ENCODE measurements at places on chromosomes 3 and 15. TPM values are rescaled to one million over a fixed set of nuclear protein-coding genes. Genes with fewer than 3 reads are reported as not detected.

DNA sequence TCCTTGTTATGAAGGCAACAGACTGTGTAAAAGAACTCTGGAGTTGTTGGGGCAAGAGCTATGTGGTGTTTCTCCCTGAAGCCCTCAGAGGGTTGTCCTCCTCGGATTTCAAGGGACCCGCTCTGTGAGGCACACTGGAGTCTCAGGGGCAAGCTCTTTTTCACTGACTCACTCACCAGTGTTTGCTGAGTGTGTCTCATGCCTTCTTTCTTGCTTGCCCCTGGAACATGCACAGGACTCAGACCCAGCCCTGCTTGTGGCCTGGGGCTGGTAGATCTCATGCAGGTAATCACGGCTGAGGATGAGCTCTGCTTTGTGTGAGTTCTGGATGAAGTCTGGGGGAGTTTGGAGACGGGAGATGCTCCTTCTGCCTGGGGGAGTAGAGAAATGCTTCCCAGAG, 93.7 kb downstream of the CACNA1D start:
- DNase-seq, result no peak

RBM6 gene
- 19.2 TPM for total RNA-seq

DNA sequence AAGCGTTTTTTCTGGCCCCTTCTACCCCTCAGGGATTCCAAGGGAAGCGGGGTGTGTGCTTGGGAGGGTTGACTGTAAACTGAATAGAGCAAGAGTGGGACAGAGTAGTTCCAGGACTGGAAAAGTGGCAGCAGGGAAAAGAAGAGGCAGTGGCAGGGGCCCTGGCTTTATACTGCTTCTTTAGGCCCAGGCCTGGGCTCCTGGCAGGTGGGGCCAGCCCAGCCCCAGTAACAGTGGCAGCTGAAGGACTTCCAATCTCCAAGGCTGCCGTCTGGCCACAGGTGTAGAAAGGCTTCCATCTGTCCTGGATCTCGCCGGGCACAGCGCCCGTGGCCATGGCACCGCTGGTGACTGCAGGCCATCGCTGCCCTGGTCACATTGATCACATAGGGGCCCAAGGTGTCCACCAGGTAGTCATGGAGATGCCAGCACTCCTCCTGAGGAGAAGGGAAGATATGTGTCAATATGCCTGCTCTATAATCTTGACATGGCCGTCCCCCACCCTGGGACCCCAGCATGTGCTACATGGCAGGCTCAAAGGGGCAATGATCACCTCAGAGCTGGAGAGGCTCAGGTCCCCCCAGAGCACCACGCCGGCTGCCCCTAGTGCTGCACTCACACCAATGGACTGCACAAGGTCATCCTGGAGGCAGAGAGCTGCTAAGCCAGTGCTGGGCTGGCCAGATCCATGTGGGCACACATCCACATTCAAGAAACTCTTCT, 1.0 kb upstream of the IFRD2 start:
- no peak for DNase-seq

DNA sequence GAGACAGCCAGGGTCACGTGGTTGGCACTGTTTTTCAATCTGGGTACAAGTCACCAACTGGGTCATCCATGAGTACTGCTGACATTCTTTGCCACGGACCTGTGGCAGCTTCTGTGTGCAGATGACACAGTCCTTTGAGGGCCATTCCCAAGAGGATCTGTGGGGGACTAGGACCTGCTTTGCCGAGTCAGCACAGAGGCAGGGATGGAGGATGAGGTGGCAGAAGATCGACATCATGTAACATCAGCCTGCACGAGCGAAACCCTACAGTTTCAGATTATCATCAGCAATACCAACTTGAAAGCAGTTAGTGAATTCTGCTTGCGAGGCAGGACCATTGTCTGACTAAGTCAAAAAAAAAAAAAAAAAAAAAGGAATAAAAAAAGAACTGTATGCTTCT, 227.7 kb downstream of the FOXP1 start:
- no peak for DNase-seq

DNA sequence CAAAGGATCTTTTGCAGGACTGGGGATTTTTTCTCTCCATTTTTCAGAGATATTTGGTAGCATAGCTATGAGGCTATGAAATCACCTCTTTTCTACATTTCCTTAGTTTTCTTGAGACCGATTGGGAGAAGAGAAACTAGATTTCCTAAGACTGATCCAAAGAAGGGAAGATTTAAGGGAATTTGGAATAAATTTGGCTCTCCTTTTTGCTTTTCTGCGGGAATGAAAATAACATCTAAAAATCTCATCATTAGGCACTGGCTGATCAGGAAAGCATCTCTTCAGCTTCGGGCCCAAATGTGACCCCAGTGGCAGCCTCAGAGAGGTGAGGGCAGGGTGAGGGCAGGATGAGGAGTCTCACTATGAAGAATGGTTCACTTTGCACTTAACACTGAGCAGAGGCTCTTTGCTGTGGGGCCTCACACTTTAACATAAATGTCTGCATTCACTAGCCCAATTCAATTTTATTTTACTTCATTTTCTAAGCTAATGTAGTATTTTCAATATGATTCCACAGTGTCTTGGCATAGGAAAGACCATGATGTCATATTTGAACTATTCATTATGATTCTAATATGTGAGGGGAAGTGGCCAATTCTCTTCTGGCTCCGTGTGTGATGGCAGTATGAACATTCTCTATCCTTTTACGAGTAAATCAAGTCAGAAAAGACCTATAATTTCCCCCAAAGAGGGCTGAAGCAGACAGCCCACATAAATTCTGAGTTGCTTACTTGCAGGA, 193.2 kb downstream of the MEX3B start:
- no peak for DNase-seq

- peak; percentile 82 for DNase-seq
Measured at GRCh38 chr15:96353930-96354730, 23.6 kb downstream of the NR2F2 start.

ISLR2 gene
- total RNA-seq, result under 0.01 TPM

GP9 gene
- total RNA-seq, result not detected

CFAP91 gene
- 0.22 TPM for total RNA-seq

GRCh38 chr15:81323559-81323943, 390 bp downstream of the STARD5 start:
- no peak for DNase-seq

SLC28A2 gene
- total RNA-seq, result not detected

DNA sequence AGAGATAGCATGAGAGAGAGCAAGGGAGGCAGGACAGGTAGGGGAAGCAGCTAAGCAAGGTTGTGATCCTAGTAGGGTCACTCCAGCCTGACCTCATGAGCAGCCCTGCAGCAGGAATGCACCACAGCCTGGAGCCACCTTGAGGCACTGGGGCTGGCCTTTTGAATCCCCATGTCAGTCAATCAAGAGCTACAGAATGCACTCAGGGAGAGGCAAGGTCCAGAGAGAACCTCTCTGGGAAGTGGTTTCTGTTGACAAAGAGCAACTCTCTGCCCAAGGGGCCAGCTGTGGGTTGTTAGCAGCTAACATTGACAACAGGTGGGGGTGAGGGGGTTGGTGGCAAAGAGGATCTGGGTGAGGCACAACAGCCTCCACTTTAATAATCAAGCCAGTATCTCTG, 54.6 kb downstream of the TRANK1 start:
- no peak for DNase-seq

CCDC54 gene
- total RNA-seq, result not detected

DNA sequence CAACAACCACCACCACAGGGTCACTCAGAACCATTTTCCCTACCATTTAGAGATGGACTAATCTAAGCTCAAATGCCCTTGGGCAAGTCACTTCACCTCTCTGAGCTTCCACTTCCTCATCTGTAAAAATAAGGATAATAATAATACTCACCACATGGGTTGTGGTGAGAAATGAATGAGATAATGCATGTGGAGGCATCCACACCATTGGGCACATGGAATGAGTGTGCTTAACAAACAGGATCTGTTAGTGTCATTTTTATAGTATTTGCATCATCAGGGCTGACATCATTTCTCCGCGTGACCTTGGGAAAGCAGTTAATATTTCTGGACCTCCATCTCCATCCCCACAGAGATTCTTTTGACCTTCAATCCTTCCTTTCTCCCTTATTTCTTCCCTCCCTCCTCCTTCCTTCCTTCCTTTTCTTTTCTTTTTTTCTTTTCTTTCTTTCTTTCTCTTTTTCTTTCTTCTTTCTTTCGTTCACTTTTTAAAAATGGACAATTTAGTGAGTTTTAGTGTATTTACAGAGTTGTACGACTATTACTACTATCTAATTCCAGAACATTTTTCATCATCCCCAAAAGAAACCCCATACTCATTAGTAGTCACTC, 7.7 kb upstream of the RFT1 start:
- no peak for DNase-seq

DNA sequence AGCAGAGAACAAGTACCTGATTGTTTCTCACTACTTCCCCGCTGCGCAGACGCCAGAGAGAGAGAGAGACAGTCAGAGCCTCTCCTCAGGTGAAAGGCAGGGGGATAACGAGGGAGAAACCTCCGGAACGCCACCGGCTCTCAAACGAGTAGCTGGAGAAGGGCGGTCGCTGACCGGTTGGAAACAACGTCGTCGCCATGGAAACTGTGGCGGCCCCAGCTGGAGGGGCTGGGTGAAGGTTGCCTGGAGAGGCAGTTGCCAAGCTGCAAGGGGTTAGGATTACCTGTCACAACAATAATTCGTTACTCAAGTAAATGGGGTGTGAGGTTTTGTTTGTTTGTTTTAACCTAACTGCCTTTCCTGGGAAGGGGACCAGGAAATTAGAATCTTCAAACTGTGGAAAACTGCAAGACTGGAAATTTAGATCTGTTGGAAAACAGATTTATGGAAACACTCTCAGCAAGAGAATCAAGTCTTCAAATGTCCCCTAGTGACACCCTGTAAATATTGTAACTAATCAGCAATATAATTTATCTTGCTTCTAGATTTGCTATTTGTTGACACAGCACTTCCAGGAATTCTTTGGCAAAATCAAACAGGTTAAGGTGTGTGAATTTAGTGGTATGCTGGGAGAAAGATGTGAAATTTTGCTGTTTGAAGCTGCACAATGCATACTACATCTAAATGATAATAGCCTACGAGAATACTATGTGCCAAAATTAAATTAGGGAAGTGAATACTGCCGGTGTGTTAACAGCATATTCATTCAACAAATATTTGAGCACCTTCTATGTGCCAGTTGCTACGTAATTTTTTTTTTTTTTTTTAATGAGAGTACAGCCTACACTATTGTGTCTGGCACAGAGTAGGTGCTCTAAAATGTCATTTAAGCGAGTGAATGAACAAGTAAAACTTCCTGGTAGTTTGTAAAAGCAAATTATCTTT, at the start of gene DNAH12:
Gene DNAH12 (minus strand): TSS at position 164 of the 945 bp plus-strand sequence. CDS start 1,474 bp downstream, outside the sequence.
- peak; percentile 77 for DNase-seq

PAK6 gene
- not detected for total RNA-seq

- DNase-seq, result peak; percentile 33
Measured at GRCh38 chr3:108818404-108818803, 4.2 kb upstream of the TRAT1 start.
